Activated CD4-positive, alpha-beta T cell treated with anti-CD3 and anti-CD28 coated beads, Interleukin-2, amount 50 U/mL, for 1 hour (primary cell): ENCODE measurements at places on chromosomes 16 and 17.

DNA sequence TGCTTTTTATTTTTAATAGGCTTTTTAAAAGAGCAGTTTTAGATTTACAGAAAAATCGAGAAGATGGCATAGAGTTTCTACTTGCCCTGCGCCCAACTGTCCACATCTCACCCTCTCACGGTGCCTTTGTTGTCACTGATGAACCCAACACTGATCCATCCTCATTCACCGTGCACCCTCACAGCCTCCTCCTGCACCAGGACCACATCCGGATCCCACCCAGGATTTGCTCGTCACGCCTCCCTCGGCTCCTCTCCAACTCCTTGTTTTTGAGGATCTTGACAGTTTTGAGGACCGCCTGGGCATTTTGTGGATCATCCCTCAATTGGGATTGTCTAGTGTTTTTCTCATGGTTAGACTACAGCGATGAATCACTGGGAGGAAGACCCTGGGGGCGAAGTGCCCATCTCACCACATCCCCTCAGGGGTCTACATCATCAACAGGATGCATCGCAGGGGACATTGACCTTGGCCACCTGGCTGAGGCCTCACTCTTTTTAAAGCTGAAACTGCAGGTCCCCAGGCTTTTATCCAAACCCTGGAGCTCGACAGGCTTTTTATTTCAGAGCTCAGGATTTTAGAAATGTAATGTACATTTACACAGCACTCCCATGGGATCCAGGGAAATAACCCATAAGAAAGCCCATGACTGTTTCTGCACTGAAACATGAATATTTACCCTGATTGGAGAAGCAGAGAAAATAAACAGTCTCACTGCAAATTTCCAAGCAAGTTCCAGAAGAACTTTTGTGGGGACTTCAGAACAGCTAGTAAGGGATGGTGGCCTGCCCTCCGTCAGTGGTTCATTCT is 71.8 kb upstream of the ZNF469 start:
- no peak for DNase-seq

DNA sequence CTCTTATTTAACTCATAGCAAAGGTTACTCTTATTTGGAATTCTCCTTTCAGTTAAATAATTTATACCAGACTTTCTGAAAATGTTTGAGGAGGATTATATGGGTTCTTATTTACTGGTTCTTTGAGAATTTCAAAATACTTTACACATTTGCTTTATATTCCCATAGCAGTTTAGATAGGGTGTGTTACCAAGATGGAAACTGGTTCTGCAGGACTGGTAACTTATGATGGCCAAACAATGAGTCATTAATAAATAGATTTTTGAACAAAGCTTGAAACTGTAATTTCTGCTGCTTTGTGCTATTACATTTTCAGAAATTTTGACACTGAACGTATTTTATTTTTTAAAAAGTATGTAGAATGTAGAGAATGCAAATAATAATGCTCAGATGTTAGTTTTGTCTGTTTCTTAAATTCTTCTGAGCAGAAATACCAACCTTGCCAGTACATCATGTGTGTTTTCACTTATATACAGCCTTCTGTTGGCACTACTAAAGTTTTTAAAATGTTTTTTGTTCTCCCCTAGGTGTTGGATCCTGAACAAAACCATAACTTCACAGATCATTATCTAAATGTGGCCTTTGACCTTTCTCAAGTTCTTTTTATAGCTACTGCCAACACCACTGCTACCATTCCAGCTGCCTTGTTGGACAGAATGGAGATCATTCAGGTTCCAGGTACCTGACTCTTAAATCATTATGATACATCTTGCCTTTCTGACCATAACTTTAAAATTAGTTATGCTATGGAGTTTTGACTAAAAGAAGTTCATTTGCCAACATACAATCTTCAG is 48.3 kb upstream of the ABCC11 start:
- DNase-seq = no peak

GRCh38 chr17:15951368-15952047 is 6.6 kb downstream of the ADORA2B start:
- no peak for DNase-seq

DNA sequence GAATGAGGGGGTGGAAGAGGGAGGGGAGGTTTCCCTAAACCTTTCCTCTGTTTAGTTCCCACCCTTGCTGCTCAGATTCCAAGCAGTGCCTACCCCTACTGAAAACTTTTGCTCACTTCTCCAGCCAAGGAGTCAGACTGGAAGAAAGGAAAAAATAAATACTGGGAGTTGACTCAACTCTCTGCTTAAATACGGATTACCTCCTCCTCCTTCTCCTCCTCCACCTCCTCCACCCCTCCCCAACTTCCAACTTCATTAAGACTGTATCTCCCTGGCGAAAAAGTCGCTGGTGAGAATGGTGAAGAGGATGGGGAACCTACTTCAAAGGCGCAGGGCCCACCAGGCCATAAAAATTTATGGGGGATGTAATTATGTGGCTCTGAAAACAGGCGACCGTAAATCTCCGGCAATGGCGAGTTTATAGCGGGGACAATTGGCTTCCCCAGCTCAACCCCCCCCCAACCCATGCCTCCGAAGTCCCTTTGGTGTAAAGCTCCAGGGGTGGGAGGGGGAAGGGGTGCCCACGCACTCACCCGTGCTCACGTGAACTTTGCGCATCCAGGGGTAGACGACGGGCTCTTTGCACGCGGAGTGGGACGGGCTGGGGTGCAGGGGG is 712 bp downstream of the HOXB4 start:
- DNase-seq = no peak

DNA sequence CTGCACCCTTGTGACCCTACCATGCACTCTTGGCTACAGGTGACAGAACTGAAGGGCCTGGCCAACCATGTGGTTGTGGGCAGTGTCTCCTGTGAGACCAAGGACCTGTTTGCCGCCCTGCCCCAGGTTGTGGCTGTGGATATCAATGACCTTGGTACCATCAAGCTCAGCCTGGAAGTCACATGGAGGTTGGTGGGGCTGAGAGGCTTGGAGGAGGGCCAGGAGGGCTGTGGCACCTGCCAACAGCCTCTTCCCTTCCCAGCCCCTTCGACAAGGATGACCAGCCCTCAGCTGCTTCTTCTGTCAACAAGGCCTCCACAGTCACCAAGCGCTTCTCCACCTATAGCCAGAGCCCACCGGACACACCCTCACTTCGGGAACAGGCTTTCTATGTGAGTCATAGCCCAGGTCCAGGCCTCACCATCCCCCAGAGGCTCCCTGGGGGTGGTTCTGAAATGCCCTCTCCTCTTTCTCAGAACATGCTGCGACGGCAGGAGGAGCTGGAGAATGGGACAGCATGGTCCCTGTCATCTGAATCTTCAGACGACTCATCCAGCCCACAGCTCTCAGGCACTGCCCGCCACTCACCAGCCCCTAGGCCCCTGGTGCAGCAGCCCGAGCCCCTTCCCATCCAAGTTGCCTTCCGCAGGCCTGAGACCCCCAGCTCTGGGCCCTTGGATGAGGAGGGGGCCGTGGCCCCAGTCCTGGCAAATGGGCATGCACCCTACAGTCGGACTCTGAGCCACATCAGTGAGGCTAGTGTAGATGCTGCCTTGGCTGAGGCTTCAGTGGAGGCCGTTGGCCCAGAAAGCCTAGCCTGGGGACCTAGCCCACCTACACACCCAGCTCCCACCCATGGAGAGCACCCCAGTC is 13.0 kb downstream of the RIPOR1 start:
- DNase-seq = no peak

GRCh38 chr16:17215936-17216335 is 254.8 kb downstream of the XYLT1 start:
- no peak for DNase-seq

- DNase-seq = no peak
Measured at GRCh38 chr17:27326051-27326450, 32.1 kb downstream of the WSB1 start.

GRCh38 chr16:86297391-86297790 is 212.9 kb upstream of the FOXF1 start:
- no peak for DNase-seq

GRCh38 chr16:79082970-79083369 is 517.6 kb downstream of the MAF start:
- no peak for DNase-seq

DNA sequence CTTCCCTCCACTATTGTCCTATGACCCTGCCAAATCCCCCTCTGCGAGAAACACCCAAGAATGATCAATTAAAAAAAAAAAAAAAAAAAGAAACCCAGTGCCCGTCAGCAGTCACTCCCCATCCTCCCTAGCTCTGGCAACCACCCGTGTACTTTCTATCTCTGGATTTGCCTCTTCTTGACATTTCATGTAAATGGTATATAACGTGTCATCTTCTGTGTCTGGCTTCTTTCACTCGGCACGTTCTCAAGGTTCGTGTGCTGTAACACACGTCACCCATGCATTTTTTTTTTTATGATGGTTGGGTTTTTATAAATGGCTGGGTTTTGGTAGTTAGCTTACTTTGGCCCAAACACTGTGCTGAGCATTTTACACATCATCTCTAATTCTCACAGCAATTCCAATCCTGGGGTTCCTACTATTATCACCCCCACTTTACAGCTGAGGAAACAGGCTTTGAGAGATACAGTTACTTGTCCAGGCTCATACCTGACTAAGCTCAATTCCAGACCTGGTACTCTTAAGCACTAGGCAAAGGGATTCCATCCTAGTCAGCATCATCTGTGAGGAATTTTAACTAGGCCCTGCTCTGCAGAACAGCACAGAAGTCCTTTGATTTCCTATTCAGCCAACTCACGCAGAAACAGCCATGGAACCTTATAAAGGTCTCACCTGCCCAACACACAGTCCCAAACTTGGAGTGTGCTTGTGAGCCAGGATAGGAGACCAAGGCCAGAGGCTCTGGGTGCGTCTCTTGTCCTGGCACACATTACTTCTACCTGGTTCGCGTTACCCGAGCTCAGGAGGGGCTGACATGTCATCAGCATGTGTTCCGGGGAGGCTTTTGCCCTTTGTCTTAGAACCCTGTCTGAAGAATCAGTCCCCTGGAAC is 11.7 kb downstream of the NDUFAB1 start:
- DNase-seq = no peak

- DNase-seq = no peak
Measured at GRCh38 chr16:72324578-72324977, 152.6 kb upstream of the PMFBP1 start.

DNA sequence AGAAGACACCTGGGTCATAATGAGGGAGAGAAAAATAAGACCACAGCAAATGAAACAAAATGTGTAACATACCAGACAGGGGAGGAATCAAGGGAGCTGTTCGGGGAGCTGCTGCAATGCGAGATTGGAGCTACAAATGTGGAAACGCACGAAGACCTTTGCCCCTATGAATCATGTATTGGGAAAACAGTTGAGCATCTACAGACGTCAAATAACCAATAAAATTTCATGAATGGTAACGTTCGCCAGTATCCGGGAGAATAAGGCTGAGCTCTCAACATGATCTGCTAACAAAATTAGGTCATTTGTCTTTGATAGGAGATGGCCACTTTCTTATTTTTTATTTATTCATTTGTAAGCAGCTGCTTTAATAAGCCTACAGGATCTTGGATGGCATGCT is 486.2 kb upstream of the RBFOX1 start:
- no peak for DNase-seq

DNA sequence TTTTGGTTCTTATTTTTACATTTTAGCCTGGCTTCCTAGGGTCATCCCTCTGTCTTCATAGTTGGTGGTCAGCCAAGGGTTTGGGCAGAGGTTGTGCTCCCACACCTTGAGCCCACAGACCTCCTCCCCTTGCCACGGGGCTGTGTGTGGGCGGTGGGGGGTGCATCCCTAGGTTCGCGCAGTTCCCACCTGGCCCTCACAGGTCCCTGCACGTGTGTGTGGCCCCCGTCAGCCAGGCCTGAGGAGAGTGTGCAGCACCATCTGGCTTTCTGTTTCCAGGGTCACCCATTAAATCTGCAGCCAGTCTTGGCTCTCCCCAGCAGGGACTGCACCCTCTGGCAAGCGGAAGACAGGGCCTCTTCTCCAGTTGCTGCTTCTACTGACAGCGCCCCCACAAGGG is 13.6 kb upstream of the OGFOD3 start:
- no peak for DNase-seq
